Endothelial cell of coronary artery (primary cell): ENCODE measurements at places on chromosomes 2 and 18. TPM values are rescaled to one million over a fixed set of nuclear protein-coding genes. Genes with fewer than 3 reads are reported as not detected.

SPAST gene
- total RNA-seq, result 23.9 and 28.9 TPM in 2 replicates

PNKD gene
- 12.1 and 13.6 TPM in 2 replicates for total RNA-seq

DSG2 gene
- under 0.01 TPM in 2 replicates for total RNA-seq

TMEM200C gene
- under 0.01 TPM in 2 replicates for total RNA-seq

FSIP2 gene
- total RNA-seq, result 0.27 and 0.38 TPM in 2 replicates

UGT1A6 gene
- not detected in 2 replicates for total RNA-seq

FAM237A gene
- not detected in 2 replicates for total RNA-seq

CXCR1 gene
- total RNA-seq, result not detected in 2 replicates
